ENCODE measurements at places on chromosomes 1 and 21.

DNA sequence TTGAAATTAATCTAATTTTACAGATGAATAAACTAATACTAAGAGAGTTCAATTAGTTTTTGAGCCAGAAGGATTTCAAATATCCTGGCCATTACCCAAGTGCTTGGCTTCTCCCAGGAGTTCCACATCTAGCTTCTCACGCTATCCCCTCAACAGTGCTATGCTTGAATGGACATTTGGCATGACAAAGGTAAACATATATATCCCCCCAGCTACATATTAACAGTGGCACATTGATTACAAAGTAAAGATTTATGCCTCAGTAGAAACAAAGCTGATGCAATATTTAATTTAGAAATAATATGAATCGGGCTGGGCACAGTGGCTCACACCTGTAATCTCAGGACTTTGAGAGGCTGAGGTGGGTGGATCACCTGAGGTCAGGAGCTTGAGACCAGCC, 434.6 kb upstream of the PRMT6 start:
- DNase-seq = no peak

- no peak for DNase-seq
These were observed 17.5 kb downstream of the FUBP1 start for GRCh38 chr1:77961392-77961791.

GRCh38 chr1:197725044-197725443, 50.2 kb downstream of the DENND1B start:
- no peak for DNase-seq

- DNase-seq = no peak
These were observed 201.8 kb upstream of the GREM2 start for GRCh38 chr1:240813720-240814119.

GRCh38 chr1:225603538-225604354, 49.2 kb downstream of the ENAH start:
- DNase-seq = no peak
